ENCODE measurements at places on chromosomes 6 and 20.
A peak's percentile ranks its signal among the peaks of the same experiment; 100 is the strongest.

GRCh38 chr20:32907886-32908285, 49.2 kb downstream of the EFCAB8 start:
- DNase-seq, result no peak

- DNase-seq, result no peak
Measured at GRCh38 chr20:48949304-48950170, 28.0 kb downstream of the ARFGEF2 start.

GRCh38 chr6:51139950-51140385, 321.3 kb downstream of the TFAP2B start:
- DNase-seq, result peak; percentile 78

DNA sequence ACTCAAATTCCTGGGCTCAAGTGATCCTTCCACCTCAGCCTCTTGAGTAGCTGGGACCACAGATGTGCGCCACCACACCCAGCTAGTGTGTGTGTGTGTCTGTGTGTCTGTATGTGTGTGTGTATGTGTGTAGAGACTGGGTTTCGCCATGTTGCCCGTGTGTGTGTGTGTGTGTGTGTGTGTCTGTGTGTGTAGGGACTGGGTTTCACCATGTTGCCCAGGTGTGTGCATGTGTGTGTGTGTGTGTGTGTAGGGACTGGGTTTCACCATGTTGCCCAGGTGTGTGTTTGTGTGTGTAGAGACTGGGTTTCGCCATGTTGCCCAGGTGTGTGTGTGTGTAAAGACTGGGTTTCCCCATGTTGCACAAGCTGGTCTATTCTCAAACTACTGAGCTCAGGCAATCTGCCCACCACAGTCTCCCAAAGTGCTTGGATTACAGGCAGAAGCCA, 28.3 kb downstream of the CDK5RAP1 start:
- DNase-seq, result no peak

DNA sequence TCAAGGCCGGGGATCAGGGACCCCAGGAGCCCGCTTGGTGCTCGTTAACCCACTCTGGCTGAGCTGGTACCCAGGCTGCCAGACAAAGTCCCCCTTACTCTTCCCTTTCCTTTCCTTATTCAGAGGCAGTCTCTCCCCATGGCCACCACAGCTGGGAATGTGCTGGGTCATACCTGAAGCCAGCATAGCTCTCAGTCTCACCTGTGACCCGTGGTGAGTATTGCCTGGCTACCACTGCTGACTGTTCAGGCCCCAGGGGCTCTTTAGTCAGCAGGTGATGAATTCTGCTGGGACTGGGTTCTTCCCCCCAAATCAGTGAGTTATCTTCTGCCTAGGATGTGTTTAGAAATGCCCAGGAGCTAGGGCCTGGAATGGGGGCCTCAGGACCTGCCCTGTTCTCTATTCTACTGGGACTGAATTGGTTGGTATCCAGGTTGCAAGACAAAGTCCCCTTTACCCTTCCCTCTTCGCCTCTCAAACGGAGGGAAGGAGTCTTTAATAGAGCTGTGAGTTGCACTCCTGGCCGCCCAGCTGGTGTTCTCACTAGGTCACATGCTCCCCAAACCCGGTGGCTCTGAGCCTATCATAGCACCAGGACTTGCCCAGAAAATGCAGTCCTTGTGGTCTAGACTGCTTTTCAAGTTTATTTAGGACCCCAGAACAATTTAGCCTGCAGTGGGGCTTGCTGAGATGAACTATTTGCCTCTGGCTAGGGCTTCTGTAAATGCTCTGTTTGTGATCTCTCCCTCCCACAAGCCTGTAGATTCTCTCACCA, 64.6 kb downstream of the MYO6 start:
- no peak for DNase-seq

DNA sequence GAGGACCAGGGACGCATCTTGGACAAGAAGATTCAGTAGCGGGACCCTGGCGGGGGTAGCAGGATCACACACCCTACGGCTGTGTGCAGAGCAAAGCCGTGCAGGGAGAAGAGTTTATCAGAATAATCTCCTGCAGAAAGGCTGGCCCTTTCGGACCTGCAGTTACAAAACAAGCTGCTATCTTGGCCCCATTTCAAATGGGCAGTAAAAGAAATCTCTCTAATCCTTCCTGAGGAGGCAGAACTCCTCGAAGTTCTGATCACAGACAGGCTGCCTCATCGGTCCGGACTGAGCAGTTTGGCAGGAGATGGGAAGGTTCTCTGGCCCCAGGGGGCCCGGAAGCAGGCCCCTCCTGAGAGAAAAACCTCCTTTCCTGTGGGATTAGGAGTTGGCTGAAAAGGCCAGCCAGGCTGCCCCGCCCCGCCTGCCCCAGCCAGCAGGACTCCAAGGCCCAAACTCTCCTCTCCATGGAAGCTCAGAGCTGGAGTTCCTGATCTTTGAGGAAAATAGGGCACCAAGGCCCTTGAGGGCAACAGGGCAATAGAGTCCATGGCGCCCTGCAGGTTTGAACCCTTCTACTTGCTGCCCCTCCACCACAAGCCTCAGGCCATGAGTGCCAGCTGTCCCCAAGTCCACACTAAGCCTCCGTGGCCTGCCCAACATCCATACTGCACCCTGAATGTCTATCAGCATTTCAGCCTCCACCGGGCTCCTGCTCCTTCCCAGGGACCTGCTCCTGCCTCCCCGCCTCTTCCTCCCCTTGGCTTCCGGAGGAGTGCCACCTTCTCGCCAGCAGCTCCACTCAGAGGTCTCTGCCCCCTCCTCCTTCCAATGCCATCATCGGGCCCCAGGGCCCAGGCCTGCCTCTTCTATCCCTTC, 141.3 kb downstream of the PREX1 start:
- peak; percentile 76 for DNase-seq

GRCh38 chr6:111015389-111016124, 33.7 kb downstream of the RPF2 start:
- peak; percentile 19 for DNase-seq

- no peak for DNase-seq
Measured at GRCh38 chr6:123587838-123588545, 48.8 kb downstream of the TRDN start.

- peak; percentile 84 for DNase-seq
Measured at GRCh38 chr6:134253681-134254080, 64.2 kb downstream of the SGK1 start.

- no peak for DNase-seq
Measured at GRCh38 chr20:41507851-41508250, 110.3 kb downstream of the CHD6 start.

DNA sequence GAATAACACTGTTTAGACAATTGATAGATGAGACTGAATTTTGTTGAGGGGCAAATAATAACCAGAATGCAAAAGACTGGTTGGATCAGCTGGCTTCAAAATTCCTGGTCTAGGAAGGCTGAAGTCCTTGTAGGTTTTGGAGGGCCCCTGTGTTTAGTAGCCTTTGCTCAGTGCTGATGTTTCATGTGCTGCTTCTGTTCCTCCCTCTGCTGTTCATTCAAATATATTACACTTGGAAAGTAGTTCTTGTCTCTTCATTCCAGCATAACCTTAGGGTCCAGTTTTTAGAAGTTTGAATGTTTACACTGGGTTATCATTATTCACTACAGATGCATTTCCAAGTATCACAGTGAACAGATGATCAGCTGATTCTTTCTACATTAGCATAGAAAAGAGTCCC, 72.5 kb downstream of the FLRT3 start:
- DNase-seq, result no peak

- DNase-seq, result no peak
Measured at GRCh38 chr6:5208057-5208456, 52.7 kb downstream of the LYRM4 start.

- DNase-seq, result no peak
Measured at GRCh38 chr6:164114651-164115050, 700.1 kb downstream of the QKI start.

- DNase-seq, result peak; percentile 59
Measured at GRCh38 chr6:36907781-36908180, 22.0 kb downstream of the C6orf89 start.

DNA sequence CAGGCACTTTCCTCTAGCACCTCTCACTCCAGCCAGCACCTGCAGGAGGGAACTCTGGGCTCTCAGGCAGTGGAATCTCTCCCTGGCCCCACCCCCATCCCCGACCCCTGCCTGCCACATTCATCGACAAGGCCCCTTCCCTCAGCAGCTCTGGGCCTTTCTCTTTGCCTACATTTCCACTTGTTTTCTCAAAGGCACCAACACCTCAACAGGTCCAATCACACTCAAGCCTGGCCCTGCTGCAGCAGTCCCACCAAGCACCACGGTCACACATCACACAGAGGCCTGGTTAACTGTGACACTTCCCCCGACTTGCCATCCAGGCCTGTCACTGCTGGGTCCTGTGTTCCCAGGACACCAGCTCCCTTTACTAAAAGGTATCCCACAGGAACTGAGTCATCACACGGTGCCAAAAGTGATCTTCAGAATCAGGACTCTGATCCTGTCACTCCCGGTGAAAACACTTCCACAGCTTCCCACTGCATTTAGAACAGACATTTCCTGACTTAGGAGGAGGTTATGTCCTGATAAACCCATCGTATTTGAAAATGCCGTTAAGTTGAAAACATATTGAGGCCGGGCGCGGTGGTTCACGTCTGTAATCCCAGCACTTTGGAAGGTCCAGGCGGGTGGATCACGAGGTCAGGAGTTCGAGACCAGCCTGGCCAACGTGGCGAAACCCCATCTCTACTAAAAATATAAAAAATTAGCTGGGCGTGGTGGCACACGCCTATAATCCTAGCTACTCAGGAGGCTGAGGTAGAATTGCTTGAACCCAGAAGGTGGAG, 54.9 kb downstream of the MYH7B start:
- DNase-seq, result no peak

DNA sequence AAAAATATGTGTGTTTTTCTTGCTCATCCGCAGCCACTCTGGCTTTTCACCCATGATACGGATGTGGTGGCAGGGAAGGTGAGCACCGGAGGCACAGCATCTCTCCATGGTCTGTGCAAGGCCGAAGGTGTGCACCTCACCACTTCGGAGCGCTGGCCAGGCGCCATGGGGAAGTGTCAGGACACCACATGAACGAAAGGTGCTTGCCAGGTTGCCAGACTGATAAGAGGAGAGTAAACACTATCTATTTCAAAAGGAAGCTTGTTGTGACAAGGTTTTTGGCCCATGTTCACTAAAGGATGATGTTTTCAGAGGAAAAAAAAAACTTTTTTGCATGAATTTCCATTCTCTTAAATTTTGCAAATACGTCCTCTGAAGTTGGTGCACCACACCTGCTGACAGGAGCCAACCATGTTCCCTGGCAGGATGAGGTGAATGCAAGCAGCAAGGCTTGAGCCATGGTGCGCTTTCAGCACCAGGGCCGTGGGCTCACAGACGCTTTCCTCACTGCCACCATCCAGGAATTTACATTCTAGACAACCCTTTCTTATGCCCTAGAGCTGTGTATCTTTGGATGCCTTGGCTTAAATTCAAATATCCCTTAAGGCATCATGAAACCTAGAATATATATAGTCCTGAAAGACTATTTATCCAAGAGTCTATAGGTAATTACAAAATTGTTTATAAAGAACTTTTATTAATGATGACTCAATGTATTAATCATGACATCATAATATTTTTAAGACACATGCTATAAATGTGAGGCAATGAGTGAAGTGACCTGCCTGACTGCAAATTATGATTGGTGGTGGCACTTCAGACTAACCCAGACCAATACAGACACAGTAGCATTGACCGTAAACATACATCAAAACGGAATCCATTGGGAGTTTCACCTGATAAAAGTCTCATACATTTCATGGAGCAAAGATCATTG, 234.5 kb downstream of the TFAP2A start:
- DNase-seq, result no peak

DNA sequence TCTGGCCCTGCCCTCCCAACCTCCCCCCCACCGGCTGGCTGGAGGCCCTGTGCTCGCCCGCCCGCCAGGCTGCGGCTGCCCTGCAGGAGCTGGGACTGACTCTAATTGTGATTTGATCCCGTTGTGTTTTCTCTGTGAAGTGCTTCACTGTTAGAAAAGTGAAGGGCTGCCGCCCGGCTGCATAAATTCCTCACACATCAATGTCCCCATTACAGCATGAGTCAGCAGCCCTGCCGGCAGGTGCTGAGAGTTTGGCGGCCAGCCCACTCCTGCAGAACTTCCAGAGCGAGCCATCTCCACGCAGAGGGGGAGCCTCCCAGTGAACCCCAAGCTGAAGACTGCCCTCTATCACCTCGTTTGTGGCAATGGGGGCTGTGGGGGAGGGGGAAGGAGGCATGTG, 137.9 kb downstream of the DLL1 start:
- no peak for DNase-seq

GRCh38 chr6:133609415-133610226, 279.3 kb upstream of the TCF21 start:
- no peak for DNase-seq

GRCh38 chr20:1376007-1376406, 16.8 kb downstream of the FKBP1A start:
- no peak for DNase-seq

- DNase-seq, result no peak
Measured at GRCh38 chr6:25007269-25007699, 71.5 kb upstream of the RIPOR2 start.

DNA sequence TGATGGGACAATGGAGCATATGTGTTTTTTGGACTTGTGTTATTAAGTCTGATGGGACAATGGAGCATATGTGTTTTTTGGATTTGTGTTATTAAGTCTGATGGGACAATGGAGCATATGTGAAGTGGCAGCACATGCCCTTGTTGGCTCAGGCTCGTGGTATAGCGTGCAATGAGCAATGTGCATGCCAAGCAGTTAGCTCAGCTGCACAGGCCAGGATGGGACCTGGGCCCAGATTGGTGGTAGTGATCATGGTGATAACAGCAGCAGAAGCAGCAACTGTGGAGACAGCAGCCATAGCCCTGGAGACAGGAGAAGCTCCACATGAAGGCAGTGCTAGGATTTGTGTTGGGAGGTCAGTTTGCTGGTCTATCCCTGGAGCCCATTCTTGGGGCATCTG, 61.1 kb downstream of the IL20RA start:
- DNase-seq, result peak; percentile 46

- DNase-seq, result no peak
Measured at GRCh38 chr20:52595518-52595917, 376.6 kb upstream of the TSHZ2 start.

DNA sequence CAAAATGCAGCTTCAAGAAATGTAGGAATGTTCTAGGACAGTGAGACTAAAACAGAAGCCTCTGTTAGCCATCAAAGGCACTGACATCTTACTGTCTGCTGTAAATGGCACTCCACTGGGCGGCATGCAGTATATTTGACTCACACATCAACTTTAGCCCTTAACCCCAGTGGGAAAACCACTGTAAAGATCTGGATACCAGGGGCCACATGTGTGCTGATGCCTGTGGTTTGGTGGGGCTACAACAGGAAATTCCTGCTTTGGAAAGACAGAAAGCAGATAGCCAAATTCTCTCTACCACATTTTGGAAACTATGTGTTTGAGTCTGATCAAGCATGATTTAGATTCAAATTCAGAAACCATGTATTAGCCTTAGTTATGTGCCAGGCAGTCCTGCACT, 4.3 kb downstream of the PFDN4 start:
- no peak for DNase-seq
